ENCODE measurements at places on chromosomes 3 and 15.

DNA sequence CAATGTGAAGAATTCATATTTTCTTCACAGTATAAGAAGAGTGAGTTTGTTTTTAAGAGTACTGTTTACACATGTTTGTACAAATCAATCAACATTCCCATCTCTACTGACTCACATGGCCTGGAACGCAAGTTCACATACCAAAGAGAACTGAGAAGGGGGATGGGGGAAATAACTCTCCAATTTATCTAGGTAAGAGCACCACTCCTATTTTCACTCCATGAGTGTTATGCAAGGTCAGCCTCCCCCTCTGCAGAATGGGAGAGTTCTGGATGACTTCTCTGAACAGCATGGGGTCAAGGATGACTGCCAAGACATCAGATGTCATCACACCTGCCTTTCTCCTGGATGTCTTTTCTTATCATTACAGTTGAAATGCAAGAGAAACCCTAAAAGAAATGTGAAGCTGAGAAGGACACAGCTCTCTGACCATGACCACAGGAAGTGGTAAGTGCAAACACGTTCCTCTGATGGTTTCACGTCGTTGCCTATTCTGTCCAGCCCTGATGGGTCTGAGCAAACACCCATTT lies 95.2 kb downstream of the SEMA6D start:
- DNase-seq, result no peak

- no peak for DNase-seq
These were observed 392.2 kb downstream of the DIPK2A start for GRCh38 chr3:144363856-144364255.

DNA sequence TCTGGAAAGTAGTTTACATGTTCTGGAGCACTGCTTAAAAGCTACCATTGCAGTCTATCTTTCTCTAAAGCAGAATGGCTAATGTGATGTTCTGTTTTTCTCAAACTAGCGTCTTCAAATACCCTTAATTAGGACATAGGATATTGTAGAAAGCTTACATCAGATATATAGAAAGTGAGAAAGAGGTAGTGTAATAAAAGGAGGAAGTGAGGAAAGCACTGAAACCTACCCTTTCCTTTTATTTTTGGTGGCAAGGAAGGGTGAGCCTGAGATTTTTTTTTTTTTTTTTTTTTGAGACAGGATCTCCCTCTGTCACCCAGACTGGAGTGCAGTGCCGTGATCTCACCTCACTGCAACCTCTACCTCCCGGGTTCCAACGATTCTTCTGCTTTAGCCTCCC lies 9.4 kb downstream of the SENP2 start:
- peak; percentile 3 for DNase-seq

DNA sequence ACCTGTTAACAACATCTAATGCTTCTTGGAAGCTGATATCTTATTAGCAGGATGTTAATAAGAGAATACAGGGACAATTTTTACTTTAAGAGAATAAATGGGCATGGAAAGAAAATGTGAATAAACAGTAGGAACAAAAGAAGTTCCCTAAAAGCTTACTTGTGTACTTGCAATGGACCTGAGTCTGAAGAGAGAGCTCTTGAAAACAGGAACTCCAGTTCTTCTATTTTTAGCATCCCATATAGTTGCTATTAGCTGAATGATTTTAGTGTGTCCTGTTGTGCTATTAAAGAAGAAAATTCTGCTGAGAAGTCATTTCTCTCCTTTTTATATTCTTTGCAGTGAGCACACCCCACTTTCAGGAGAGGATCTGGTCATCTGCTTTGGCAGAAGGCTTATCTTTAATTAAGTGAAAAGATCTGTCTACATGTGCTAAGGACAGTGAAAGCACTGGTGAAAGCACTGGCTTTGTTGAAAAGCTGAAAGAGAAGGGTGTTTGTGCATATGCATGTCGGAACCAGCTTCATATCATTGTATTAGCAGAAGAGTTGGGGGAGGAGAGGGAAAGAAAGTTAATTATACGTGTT lies 1.4 kb upstream of the ST3GAL6 start:
- DNase-seq, result peak; percentile 31

GRCh38 chr15:91291673-91292072 lies 191.6 kb downstream of the SV2B start:
- DNase-seq, result peak; percentile 64

- DNase-seq, result peak; percentile 51
These were observed 15.0 kb downstream of the PTH1R start for GRCh38 chr3:46892285-46893145.

DNA sequence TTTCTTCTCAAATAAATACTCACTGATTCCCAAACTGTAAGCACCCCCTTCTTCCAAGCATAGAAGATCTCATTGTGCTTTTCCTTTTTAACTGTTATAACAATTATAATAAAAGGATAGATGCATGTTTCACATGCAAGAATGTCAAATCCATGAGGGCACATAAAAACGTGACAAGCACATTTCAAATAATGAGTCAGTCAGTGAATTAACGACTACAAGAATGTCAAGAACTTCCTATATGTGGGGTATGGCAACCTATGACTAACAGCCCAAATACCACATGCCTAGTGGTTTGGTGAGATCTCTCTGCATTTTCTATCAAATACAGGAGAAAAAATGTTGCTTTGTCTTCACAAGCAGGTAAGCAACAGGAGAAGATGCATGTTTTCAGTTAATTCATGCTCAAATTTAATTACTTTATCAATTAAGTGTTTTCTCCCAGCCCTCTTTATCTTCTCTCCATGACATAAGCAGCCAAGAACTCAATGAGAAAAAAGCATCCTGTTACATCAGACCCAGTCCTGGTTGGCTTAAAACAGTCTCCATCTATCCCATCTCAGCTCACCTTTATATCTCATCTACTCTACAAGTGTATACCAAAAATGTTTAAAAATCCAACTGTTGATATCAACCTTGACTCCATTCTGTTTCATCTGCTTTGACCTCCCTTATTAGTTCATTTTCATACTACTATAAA lies 181.5 kb upstream of the LMCD1 start:
- DNase-seq, result no peak

- DNase-seq, result no peak
These were observed 105.5 kb upstream of the LRRFIP2 start for GRCh38 chr3:37279856-37280255.

DNA sequence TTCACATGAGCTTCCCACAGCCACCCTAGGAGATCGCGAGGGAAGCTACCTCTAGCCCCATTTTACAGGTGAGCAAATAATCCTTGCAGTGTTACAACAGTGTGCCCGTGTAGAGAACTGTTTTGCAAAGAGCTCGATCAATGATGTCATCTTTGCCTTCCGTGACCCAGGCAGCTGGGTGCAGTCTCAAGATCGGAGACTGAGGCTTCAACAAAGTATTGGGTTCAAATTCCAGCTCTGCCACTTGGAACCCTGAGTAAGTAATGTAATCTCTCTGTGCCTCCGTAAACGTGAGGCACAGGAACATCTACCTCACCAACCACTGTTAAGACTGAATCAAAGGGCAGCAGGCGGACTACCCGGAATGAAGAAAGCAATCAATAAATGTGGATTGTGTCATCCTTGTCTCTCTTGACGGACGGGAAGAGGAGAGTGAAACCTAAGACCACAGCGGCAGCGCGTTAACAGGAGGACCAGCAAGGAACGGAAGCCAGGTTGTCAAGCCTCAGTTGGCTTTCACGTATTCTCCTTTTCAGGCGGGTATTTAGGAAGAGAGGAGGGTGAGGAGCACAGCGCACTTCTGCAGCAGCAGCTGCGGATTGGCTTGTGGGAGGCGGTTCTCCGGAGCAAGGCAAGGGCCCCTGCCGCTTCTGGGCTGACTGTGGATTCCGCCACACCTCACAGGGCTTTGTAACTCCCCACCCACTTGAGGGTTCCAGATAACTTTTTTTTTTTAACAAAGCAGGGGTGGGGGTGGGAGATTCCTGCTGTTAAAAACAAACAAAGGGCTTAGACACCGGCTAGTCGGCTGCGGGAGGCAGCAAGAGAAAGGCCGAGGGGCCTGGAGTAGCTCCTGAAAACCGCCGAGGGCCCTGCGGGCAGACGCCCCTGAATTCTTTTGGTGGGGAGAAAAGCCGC lies 1.5 kb upstream of the SMAD3 start:
- no peak for DNase-seq

GRCh38 chr3:148223266-148223665 lies 474.4 kb upstream of the AGTR1 start:
- DNase-seq, result no peak

GRCh38 chr15:38991126-38991525 lies 426.5 kb upstream of the RASGRP1 start:
- no peak for DNase-seq

DNA sequence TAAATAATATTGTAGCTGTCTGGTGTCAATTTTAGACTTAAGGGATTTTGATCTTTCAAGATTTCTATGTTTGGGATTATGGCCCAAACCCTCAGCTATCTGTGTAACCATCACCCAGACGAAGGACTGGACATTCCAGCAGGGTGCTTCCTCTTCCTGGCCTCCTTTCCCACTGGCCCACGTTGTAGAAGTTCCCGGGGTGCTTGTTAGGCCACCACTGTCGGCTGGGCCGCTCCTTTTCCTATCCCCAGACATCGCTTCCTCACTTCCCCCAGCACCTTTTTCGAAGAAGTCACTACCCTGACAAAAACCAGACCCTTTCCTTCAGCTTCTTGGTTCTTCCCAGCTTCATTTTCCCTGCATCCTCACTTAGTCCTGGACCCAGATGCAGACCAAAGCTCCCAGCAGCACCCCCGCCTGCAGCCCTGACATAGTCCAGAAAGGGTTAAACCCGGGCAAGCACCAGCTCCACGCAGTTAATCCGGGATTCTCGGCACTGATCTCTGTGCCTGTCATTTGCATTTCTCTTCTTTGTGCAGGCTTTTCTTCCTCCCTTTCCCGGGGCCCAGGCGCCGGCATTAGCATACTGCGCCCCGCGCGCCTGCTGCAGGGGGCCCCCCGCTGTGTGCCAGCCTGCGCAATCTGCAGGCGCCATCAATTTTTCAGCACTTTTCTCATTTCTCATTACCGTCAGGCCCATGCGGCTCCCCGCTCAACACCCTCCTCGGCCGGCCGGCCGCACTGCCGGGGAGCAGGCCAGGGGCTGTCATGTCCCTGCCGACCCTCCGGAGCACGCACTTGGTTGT lies 90.6 kb downstream of the ZNF621 start:
- no peak for DNase-seq

DNA sequence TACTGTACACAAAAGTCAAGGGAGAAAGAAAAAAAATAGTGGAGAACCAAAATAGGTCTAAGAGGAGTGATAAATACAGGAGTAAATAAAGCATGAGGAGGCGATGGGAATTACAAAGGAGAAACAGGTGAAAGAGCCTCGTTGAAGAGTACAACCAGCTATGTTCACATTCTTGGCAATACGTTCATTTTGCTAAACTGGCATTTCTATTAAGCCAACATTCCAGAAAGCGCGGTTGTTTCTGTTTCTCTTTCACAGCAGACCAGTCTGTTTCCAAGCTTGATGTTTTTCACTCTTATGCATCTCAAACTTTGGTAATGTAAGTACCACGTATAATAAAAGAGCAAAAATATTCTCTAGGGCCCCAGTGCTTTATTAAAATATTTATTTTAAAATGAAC lies 74.5 kb downstream of the NSUN3 start:
- no peak for DNase-seq

- DNase-seq, result peak; percentile 66
These were observed 50.0 kb downstream of the DNAJB8 start for GRCh38 chr3:128416578-128417211.

GRCh38 chr15:61301701-61302100 lies 72.6 kb upstream of the RORA start:
- no peak for DNase-seq

DNA sequence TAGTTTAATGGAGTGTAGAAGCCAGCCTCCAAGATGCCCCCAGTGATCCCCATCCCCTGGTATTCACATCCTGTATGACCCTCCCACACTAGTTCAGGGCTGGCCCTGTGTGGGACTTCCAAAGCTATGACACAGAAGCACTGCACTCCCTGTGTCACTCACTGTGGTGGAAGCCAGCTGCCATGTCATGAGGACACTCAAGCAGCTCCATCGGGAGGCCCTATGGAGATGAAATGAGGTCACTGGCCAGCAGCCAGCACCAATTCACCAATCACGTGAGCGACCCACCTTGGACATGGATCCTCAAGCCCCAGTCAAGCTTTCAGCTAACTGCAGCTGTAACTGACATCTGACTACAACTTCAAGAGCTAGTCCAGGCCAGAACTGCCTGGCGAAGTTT lies 3.9 kb upstream of the ACAN start:
- DNase-seq, result no peak

- no peak for DNase-seq
These were observed 243.2 kb upstream of the NR2F2 start for GRCh38 chr15:96087180-96087884.

DNA sequence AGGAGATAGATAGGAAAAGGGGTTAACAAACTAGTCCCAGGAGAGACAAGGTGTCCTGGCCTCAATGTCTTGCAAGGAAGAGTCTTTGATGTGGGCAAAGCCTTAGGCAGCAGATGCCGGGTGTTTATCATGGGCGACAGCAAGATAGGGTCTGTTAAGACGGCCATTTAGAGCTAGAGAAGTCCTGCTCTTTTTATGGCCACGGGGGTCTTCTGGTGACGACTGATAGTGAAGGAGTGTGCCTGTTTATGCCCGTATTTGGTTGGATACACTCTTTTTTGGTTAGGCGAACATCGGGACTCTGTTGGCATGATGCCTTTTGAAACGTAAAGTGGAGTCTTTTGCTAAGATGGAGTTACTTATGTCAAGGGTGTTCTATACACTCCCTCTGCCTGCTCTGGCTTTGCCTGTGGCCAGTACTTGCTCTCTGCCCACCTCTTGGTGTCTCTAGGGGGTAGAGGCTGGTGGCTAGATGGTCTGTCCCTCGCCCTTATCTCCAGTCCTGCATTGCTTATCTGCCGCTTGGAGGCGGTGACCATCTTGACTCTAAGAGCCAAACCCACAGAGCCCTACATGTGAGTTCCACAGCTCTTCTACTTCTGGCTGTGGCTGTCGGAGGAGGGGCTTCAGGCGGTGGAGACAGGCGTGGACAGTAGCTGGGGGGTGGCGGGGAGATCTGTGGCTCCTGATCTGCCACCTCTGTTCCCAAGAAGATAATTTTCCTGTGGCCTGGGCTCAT lies 55.8 kb upstream of the ZBTB38 start:
- no peak for DNase-seq

GRCh38 chr3:194405766-194406165 lies 6.7 kb upstream of the GP5 start:
- DNase-seq, result no peak

DNA sequence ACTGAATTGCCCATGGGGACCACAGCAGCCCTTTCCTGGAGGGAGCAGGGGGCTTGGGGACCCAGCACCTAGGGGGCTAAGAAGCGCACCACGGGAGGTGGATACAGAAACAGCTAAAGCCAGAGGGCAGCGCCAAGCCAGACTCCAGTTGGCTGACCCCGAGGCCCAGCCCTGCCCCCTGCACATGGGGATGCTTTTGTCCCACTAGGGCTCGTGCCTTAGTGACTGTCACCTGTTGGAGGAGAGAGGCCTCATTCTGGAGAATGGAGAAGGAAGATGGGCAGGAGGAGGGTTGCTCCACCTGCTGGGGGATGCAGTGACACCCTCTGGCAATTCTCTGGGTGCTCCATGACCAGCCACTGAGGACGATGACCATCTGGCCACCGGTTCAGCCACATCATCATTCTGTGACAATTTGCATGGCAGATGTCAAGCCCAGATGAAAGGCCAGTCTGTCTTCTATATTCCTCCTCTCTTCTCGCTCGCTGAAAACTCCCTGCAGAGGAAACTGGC lies 167.8 kb upstream of the TLE3 start:
- no peak for DNase-seq

GRCh38 chr3:100040451-100041225 lies 73.7 kb downstream of the FILIP1L start:
- no peak for DNase-seq

Measured in HL-60 (cell line).